Cardiac muscle cell (in vitro differentiated cells and primary cell): ENCODE measurements at places on chromosomes 4 and X. TPM values are rescaled to one million over a fixed set of nuclear protein-coding genes. Genes with fewer than 3 reads are reported as not detected.

Gene CSN3
- not detected in 2 replicates for total RNA-seq

Gene TCEAL7
- total RNA-seq: 3.5 and 7.0 TPM in 2 replicates

Gene SLC25A43
- 2.0 and 3.5 TPM in 2 replicates for total RNA-seq

Gene USP17L11
- total RNA-seq: not detected in 2 replicates

Gene PDLIM3
- 35.2 and 43.2 TPM in 2 replicates for total RNA-seq

Gene GPC4
- total RNA-seq: 8.5 and 17.3 TPM in 2 replicates

GRCh38 chr4:134422776-134423175, 221.2 kb upstream of the PABPC4L start:
- H3K4me1 ChIP-seq: no peaks in the 10 kb centered on the region
- H3K27ac ChIP-seq: no peak overlapping the region
- DNase-seq: no peak
- H3K27me3 ChIP-seq: no peaks in the 10 kb centered on the region
- no peak overlapping the region for H3K4me3 ChIP-seq
- H3K36me3 ChIP-seq: no peaks in the 10 kb centered on the region

- no peak overlapping the region for H3K27ac ChIP-seq
- no peak for DNase-seq
- H3K4me3 ChIP-seq: no peak overlapping the region
- H3K36me3 ChIP-seq: peaks cover 15% of the 10 kb centered on the region
- H3K27me3 ChIP-seq: no peaks in the 10 kb centered on the region
Observed at GRCh38 chr4:170068438-170069128, 21.2 kb downstream of the AADAT start.

DNA sequence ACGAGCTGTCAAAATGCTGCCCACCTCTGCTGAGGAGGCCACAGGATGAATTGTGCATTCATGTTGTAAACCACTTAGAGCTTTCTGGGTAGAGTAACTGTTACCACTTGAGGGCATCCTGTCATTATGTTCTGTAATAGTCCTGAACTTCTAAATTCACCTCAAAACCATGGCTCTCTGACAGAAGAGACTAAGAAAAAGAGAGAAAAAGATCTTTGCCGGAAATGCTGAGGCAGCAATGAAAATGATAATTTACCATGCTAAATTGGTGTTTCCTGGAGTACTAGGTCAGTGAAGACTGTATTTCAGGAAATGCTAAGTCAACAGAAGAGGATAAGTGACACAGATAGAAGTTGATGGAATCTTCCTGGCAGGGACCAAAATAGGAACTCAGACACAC, 942.3 kb upstream of the SLIT2 start:
- H3K4me1 ChIP-seq: peaks cover 4% of the 10 kb centered on the region
- no peaks in the 10 kb centered on the region for H3K27me3 ChIP-seq
- DNase-seq: peak; percentile 14

- H3K27ac ChIP-seq: no peak overlapping the region
- H3K27me3 ChIP-seq: no peaks in the 10 kb centered on the region
- H3K4me3 ChIP-seq: no peak overlapping the region
- no peaks in the 10 kb centered on the region for H3K36me3 ChIP-seq
- H3K4me1 ChIP-seq: peaks cover 26% of the 10 kb centered on the region
- DNase-seq: no peak
Observed at GRCh38 chr4:38328989-38329729, 334.8 kb upstream of the KLF3 start.

- no peaks in the 10 kb centered on the region for H3K27me3 ChIP-seq
- H3K4me3 ChIP-seq: no peak overlapping the region
- no peaks in the 10 kb centered on the region for H3K4me1 ChIP-seq
- no peak for DNase-seq
Observed at GRCh38 chrX:4844376-4844775, 1130.9 kb upstream of the PRKX start.

DNA sequence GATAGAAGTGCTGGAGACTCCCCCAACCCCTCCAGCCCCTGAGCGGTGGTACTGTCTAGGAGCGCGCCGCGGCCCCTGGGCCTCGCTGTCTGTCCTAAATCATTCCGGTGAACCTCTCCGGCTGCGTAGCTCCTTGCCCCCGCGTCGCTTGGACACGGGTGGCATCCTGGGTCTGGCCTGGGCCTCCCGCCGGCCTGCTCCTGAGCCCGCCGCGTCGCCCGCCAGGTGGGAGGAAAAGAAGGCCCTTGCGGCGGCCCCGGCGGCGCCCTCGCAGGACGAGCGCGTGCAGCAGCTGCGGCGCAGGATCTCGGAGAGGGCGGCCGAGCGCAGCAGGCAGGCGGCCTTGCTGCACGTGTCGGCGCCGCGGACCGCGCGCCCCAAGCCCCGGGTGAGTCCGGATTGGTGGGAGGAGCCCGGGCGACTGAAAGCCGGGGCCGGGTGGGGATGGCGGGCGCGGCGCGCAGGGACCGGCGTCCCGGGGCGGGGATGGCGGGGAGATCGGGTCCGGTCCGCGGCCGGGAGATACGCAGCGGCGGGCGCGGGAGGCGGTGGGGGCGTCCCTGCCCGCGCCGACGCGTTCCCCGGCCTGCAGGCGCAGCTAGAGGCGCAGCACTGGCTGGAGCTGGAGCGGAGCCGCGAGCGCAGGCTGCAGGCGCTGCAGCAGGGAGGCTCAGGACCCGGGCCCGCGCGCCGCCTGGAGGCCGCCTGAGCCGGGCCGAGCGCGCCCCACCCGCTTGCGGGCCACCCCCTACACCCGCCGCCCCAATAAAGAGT, 6.5 kb upstream of the RNF4 start:
- H3K27me3 ChIP-seq: no peaks in the 10 kb centered on the region
- peak overlapping the region; percentile 39 for H3K4me3 ChIP-seq
- DNase-seq: peak; percentile 85
- H3K27ac ChIP-seq: no peak overlapping the region
- H3K4me1 ChIP-seq: no peaks in the 10 kb centered on the region
- H3K36me3 ChIP-seq: no peaks in the 10 kb centered on the region

GRCh38 chrX:133880032-133880443, 105.4 kb downstream of the GPC3 start:
- H3K4me3 ChIP-seq: no peak overlapping the region
- DNase-seq: no peak
- no peaks in the 10 kb centered on the region for H3K36me3 ChIP-seq
- peaks cover 9% of the 10 kb centered on the region for H3K4me1 ChIP-seq
- H3K27ac ChIP-seq: no peak overlapping the region

GRCh38 chr4:102533904-102534303, 32.7 kb downstream of the NFKB1 start:
- no peaks in the 10 kb centered on the region for H3K27me3 ChIP-seq
- H3K4me3 ChIP-seq: no peak overlapping the region
- no peaks in the 10 kb centered on the region for H3K36me3 ChIP-seq
- H3K4me1 ChIP-seq: peaks cover 4% of the 10 kb centered on the region
- DNase-seq: no peak

DNA sequence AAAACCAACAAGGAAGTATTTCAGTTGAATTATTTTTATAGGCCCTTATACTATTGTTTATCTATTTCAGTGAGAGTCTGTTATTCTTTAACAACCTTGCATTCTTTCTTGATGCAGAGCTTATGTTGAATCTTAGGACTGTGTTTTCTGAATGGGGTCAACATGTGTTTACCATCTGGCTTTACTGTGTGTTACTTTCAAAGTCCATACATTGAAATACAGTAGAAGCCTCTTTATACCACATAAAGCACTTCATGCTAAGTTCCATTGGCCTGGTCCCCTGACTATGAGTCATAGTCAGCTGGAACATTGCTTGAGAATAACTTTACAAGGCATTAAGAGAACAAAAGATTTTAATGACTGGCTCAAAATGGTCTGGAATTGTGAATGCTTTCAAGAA, 152.6 kb downstream of the GASK1B start:
- H3K27ac ChIP-seq: no peak overlapping the region
- no peak overlapping the region for H3K4me3 ChIP-seq
- no peaks in the 10 kb centered on the region for H3K36me3 ChIP-seq
- no peaks in the 10 kb centered on the region for H3K27me3 ChIP-seq

DNA sequence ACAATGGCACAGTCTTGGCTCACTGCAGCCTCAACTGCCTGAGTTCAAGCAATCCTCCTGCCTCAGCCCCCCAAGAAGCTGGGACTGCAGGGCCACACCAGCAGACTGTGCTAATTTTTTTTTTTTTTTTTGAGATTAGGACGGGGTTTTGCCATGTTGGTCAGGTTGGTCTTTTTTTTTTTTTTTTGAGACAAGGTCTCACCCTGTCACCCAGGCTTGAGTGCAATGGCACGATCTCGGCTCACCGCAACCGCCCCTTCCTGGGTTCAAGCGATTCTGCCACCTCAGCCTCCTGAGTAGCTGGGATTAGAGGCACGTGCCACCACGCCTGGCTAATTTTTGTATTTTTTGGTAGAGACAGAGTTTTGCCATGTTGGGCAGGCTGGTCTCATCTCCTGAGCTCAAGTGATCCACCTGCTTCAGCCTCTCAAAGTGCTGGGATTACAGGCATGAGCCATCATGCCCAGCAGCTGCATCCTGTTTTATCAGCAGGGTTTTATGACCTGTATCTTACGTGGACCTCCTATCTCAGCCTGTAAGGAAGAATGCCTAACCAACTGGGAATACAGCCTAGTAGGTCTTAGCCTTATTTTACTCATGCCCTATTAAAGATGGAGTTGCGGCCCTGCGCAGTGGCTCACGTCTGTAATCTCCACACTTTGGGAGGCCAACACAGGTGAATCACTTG, 13.2 kb upstream of the MRPL1 start:
- H3K4me1 ChIP-seq: no peaks in the 10 kb centered on the region
- H3K27ac ChIP-seq: no peak overlapping the region
- no peak overlapping the region for H3K4me3 ChIP-seq
- no peaks in the 10 kb centered on the region for H3K36me3 ChIP-seq
- no peak for DNase-seq

DNA sequence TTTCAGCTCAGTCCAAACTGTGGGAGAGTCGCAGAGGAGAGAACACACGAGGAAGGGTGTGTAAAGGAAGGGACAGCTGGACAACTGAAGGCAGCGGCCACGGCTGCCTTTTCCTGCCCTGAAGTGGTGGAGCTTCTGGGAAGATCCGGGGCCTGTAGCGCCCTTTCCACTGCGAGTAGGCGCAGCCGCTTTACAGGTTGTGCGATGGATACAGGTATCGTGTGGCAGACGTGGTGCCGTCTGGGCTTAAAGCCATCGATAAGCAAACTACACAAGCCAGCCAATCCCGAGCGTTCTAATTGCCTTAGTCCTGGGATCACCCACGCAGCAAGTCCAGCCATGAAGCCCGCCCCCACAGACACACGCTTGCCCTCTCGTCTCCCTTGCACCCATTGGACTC, 15.4 kb downstream of the NKX6-1 start:
- H3K27me3 ChIP-seq: peaks cover 100% of the 10 kb centered on the region
- H3K4me3 ChIP-seq: no peak overlapping the region
- no peaks in the 10 kb centered on the region for H3K36me3 ChIP-seq
- H3K4me1 ChIP-seq: no peaks in the 10 kb centered on the region
- DNase-seq: no peak

DNA sequence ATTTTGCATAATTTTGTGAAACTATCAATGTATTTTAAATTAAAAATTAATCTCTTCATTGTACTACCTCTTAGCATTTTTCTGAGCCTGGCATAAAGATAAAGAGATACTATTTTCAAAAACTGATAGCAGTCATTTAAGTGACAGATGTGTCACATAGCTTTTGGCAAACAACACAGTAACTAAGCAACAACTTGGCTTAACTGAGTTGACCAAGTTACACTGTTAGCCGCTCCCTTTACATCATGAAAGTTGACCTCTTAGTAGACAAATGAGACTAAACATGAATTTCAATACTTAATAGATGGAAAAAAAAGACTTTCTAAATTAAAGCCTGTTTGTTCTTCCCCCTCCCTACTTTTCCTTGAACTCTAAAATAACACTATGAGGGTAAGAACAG, 62.0 kb downstream of the ATP8A1 start:
- H3K36me3 ChIP-seq: no peaks in the 10 kb centered on the region
- no peak for DNase-seq
- no peak overlapping the region for H3K4me3 ChIP-seq
- H3K27me3 ChIP-seq: no peaks in the 10 kb centered on the region
- no peak overlapping the region for H3K27ac ChIP-seq
- no peaks in the 10 kb centered on the region for H3K4me1 ChIP-seq

DNA sequence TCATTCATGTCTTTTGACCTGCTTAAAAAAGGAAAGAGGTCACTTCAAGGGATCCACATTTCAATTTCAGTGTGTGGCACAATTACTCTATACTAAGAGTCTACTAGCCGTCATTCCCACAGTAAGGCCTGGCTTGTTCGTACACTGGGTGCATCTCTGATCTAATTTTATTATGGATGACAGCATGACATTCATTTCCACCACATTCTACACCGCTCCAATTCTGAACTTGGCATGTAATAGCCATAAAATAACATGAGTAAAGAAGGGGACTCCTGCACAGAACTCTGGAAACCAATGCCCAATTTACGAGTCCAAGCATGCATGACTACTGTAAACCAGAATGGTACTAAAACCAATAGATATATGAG, 51.1 kb downstream of the HAND2 start:
- no peak for DNase-seq
- peak overlapping the region; percentile 23 for H3K27ac ChIP-seq
- no peaks in the 10 kb centered on the region for H3K27me3 ChIP-seq
- H3K4me1 ChIP-seq: no peaks in the 10 kb centered on the region
- H3K36me3 ChIP-seq: no peaks in the 10 kb centered on the region
- H3K4me3 ChIP-seq: no peak overlapping the region

GRCh38 chr4:41098093-41099048, 116.0 kb downstream of the APBB2 start:
- no peak overlapping the region for H3K27ac ChIP-seq
- H3K4me1 ChIP-seq: peaks cover 4% of the 10 kb centered on the region
- H3K4me3 ChIP-seq: no peak overlapping the region
- no peaks in the 10 kb centered on the region for H3K36me3 ChIP-seq
- no peak for DNase-seq
